ENCODE measurements at places on chromosomes 5 and 9. TPM values are rescaled to one million over a fixed set of nuclear protein-coding genes. Genes with fewer than 3 reads are reported as not detected.

DNA sequence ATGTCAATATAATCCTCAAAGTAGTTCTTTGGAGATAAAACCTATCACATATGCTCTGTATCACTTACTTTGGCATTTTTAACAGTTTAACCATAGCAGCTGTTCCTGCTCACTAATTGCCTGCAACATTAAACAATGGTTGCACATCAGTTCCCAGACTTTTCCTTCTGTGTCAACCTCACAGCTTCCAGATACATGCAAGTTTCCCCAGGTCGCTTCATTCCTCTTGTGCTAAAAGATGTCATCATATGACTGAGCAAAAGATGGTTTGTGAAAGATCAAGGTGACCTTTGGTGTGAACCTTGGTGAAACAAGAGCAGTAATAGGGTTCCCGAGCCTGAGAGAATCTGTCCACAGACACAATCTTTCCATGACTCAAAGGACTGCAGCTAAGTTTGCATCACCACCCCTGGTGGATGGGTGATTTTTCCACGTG is 500.4 kb upstream of the PAPPA start:
- DNase-seq: no peak

The C5orf52 gene
- not detected for total RNA-seq

DNA sequence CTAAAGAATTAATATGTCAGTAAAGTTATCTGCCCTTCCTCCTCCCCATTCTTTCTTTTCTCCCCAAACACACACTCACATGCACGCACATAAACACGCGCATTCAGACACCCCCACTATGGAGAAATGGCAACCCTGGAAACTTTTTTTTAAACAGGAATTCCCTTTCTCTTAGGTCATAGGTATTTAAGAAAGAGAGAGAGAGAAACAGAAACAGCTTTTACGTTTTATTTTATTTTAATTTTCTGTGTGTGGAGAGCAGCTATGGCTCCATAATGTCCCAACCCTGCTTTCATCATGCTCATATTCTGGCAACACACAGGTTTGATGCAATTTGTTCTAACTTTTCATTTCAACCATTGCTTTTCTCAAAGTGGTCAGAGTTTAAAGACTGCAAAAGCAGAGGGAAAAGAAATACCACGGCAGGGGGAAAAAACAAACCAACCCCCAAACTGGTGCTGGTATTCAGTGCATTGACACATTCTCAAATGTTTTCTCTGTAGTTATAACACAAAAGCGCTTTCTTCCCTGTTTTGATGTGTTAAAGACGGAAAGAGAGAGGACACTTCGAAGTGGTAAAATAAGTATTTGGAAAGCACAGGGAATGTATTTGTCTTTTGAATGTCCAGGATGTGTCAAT is 126.0 kb upstream of the TMEM161B start:
- no peak for DNase-seq

- DNase-seq: no peak
These were observed 51.4 kb downstream of the NEURL1B start for GRCh38 chr5:172692451-172692850.

The SLIT3 gene
- 12.5 TPM for total RNA-seq

The PCDHA12 gene
- total RNA-seq: not detected

GRCh38 chr5:72224946-72225463 is 95.0 kb downstream of the MRPS27 start:
- DNase-seq: no peak

GRCh38 chr5:172043865-172044264 is 37.4 kb upstream of the FBXW11 start:
- DNase-seq: no peak

DNA sequence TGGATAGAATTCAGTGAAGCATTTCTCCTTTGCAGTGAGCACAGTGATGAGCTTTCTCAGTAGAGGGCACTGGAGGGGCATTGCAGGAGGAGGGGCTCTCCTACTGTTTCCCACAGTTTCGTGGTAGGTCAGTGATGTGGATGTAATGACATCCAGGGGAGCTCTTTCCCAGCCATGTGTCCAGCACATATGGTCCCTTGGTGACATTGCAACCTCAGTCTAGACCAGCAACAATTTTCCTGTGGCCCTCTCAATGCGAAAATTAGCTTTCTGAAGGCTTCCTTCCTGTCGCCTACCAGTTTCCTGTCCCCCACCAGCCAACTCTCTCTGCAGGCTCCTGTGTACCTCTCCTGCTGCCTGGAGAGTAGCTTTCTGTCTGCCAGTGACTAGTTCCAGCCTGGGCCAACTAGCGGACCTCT is 6.9 kb upstream of the PDCL start:
- no peak for DNase-seq

The SUSD3 gene
- total RNA-seq: not detected

The INVS gene
- total RNA-seq: 12.7 TPM

DNA sequence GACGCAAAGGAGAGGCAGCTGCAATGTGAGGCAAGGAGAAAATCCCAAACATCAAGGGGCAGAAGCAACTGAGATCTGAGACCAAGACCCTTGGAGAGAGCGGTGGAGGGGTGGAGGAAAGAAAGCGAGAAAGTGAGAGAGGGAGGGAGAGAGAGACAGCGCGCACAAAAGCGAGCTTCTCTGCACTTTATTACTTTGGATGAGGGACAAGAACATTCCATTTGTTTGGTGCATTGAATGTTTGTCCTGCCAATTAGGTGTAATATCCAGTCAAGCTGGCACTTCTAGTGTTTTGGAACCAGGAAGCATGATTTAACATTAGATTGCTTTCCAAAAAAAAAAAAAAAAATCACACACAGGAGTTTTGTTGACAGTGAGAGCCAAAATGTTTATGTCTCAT is 1.4 kb downstream of the CAST start:
- DNase-seq: no peak

DNA sequence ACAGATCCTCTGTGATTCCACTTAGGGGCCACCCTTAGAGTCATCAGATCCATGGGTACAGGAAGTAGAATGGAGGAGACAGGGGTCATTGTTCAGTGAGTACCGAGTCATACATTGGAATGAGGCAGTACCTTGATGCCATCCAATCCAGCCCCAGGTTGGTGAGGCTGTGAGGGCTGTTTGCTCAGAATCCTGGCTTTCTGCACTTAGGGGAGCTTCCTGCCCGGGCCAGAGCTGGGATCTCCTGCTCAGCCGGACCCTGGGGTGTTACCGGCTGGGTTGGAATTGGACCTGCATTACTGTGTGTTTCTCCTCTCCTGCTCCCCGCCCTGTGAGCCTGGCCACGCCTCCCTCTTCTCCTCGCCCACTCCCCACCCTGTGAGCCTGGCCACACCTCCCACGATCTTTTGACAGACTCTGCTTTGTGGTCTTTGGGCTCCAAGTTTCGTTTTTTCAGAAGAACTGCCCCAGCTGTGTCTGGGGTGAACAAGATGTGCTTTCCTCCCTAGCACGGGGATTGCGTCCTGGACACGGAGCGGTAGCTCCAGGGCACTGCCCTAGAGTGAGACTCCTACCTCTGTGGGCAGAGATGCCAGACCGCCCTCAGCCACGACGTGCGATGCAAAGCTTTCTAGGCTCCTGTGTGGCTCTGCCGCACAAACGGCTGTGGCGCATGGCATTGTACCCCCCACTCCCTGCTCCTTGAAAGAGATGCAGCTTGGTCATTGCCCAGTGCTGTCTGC is 15.4 kb downstream of the TRAF2 start:
- DNase-seq: peak; percentile 91

DNA sequence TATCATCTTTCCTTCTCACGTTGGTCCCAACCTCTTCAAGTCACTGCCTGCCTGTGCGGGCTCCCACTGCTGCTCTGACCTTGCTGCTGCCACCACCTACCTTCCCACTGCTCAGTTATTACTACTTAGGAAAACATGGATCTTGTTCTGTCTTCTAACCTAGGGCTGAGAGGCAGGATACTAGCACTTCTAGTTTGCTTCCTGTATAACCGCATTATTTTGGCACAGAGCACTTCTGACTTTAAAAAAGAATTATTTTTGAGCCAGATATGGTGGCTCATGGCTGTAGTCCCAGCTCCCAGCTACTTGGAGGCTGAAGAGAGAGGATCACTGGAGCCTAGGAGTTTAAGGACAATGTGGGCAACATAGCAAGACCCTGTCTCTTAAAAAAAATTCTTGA is 135.4 kb upstream of the GNA14 start:
- no peak for DNase-seq

The CD14 gene
- total RNA-seq: 0.96 TPM

The STKLD1 gene
- total RNA-seq: 0.17 TPM

DNA sequence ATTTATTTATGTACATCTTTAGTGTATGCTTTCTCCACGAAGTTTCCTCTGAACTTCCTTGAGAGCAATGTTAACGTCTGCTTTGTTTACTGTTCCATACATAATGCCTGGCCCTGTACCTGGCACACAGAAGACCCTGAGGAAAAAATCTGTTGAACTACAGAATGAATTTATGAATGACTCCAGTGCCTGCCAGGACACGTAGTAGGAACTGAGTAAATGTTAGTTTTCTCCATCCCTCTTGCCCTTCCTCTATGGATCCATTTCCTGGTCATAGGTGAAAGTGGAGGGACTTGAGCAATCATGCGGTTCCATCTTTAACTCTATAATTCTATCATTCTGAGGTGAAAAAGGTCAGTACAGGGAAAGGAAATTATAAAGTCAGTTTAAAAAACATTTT is 117.7 kb downstream of the MAPKAP1 start:
- no peak for DNase-seq

GRCh38 chr9:110027671-110028081 is 180.3 kb downstream of the C9orf152 start:
- no peak for DNase-seq

The CMYA5 gene
- not detected for total RNA-seq

All from Caki2 (cell line).